Adrenal gland (tissue), 19 donors: ENCODE measurements at places on chromosomes 3 and 15. TPM values are rescaled to one million over a fixed set of nuclear protein-coding genes. Genes with fewer than 3 reads are reported as not detected.

VGLL3 gene
- 4.2 TPM for total RNA-seq

LRRK1 gene
- 3.4 TPM for total RNA-seq

GRCh38 chr3:104887069-104887468 is 479.6 kb upstream of the ALCAM start:
- H3K36me3 ChIP-seq: no peaks in the 10 kb centered on the region
- DNase-seq: no peak
- H3K4me1 ChIP-seq: no peaks in the 10 kb centered on the region

- no peak for DNase-seq
- H3K27ac ChIP-seq: no peak overlapping the region
- H3K4me3 ChIP-seq: no peak overlapping the region
- H3K4me1 ChIP-seq: no peaks in the 10 kb centered on the region
Measured at GRCh38 chr3:148307443-148307843, 390.3 kb upstream of the AGTR1 start.

- DNase-seq: no peak
- H3K4me3 ChIP-seq: no peak overlapping the region
- H3K27me3 ChIP-seq: no peaks in the 10 kb centered on the region
- H3K36me3 ChIP-seq: no peaks in the 10 kb centered on the region
Measured at GRCh38 chr3:32226875-32227500, 11.5 kb upstream of the CMTM8 start.

DNA sequence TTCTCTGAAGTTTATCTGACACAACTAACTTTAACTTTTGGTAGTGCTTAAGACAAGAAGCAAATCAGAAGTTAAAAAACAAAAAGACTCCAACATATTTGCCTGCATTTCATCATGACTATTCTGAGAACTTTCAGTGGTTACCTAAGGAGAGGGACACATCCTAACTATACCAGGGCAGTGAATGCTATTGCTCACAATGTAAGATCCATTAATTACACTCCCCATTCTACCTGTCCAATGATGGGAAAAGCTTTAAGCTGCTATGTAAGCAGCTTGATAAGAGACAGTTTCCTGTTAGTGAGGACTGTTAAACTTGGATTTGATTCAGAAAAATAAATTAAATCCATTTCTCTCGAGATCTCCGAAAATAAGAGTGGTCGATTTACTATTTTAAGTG is 37.5 kb downstream of the SERPINI1 start:
- no peak overlapping the region for H3K27ac ChIP-seq
- H3K4me3 ChIP-seq: no peak overlapping the region
- H3K36me3 ChIP-seq: no peaks in the 10 kb centered on the region

DNA sequence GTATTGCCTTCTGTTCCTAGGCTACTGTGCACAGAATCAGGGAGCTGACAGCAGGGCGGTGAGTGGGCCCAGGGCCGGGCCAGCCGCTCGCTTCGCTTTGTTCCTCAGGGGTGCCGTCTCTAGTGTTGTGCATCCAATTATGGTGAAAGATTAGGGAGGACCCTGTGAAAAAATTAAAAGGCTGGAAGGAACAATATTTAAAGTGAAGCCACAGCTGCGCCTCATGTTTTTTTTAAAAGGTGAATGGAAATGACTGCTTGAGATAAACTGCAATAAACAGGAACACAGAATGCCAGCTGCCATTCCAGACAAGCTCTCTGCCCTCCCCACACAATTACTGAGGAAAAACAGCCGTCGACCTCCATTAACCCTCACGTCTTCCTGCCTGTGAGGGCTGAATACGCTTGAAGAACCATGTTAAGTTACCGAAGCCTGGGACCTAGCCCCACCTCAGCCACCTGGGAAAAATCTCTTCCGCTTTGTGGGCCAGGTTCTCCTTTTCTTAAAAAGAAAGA is 132.0 kb upstream of the IL12A start:
- no peaks in the 10 kb centered on the region for H3K36me3 ChIP-seq
- H3K27ac ChIP-seq: no peak overlapping the region
- H3K4me3 ChIP-seq: no peak overlapping the region
- no peaks in the 10 kb centered on the region for H3K27me3 ChIP-seq

PAK6 gene
- total RNA-seq: 19.6 TPM

- H3K27ac ChIP-seq: no peak overlapping the region
- no peaks in the 10 kb centered on the region for H3K36me3 ChIP-seq
- no peaks in the 10 kb centered on the region for H3K27me3 ChIP-seq
- H3K4me1 ChIP-seq: no peaks in the 10 kb centered on the region
Measured at GRCh38 chr3:61771976-61772375, 210.6 kb downstream of the PTPRG start.

CLDN18 gene
- not detected for total RNA-seq

DNA sequence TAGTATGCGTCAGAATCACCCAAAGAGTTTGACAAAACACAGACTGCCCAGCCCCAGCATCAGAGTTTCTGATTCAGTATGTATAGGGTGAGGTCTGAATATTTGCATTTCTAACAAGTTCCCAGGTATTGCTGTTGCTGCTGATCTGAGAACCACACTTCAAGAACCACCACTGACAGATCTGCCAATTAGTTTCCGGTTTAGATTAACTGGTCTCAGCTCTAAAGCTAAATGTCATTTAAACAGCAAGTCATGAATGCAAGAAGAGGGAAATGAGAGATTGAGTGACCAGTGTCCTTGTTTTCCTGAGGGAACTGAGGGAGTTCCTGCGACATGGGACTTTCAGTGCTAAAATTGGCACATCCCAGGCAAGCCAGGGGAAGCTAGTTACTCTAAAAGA is 305.0 kb downstream of the ZNF385D start:
- H3K4me1 ChIP-seq: no peaks in the 10 kb centered on the region
- no peak overlapping the region for H3K27ac ChIP-seq
- H3K27me3 ChIP-seq: no peaks in the 10 kb centered on the region
- H3K36me3 ChIP-seq: no peaks in the 10 kb centered on the region

DNA sequence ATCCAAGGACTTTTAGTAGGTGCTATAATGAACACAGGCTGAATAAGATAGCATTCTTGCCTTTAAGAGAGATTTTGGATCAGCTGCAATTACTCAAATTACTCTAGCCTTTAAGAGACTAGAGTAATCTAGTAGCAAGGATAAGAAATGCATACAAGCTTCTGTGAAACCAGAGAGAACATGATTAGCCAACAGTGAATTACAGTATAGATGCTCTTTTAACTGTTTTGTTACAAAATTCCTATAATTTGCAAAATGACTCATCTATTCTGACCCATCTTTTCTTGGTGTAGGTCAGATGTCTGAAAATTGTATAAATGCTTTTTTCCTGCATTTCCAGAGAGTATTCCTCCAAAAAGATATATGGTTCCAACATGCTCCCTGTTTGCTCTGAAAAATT is 66.9 kb downstream of the CEP63 start:
- H3K27me3 ChIP-seq: no peaks in the 10 kb centered on the region
- no peak for DNase-seq
- H3K4me3 ChIP-seq: no peak overlapping the region
- no peaks in the 10 kb centered on the region for H3K36me3 ChIP-seq
- no peak overlapping the region for H3K27ac ChIP-seq
- H3K4me1 ChIP-seq: no peaks in the 10 kb centered on the region

DNA sequence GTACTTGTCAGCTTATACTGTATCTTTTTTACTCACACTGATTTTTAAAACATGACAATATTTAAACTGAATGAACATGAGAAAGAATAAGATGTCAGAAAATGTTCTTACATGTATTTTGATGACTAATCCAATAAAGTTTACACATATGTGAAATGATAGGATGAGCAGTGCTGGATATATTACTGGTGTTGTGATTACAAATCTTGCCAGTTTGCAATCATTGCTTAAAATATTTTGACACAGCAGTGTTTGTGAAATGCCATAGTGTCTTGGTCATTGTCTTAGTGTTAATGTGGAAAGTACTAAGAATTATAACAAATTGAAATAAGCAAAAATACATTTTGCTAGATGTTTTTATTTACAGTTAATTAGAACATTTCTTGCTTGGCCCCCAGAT is 118.7 kb upstream of the MLF1 start:
- no peak overlapping the region for H3K4me3 ChIP-seq
- H3K36me3 ChIP-seq: no peaks in the 10 kb centered on the region
- H3K27me3 ChIP-seq: no peaks in the 10 kb centered on the region
- no peaks in the 10 kb centered on the region for H3K4me1 ChIP-seq

DNA sequence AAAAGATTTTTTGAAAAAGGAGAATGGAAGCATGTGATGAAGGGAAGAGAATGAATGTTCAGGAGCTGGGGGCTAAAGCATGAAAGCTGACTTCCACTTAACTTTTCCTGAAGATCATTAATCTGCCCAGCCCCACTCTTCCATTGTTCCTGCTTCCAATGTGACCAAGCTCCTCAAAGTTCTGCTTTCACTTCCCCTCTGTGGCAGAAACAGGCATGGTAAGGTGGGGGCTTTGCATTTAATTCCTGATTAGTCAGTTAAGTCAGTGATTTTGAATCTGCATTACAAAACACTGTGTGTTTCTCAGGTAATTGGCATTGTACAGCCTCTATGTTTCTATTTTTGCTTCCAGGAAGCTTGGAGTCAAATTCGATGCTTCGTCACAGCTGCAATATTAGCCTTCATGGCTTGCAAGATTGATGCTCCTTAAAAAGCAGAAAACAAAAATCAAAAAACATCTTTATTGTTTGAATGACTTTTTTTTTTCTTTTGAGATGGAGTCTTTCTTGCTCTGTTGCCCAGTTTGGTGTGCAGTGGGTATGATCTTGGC is 7.3 kb upstream of the TM6SF1 start:
- H3K27ac ChIP-seq: no peak overlapping the region
- H3K36me3 ChIP-seq: no peaks in the 10 kb centered on the region
- no peaks in the 10 kb centered on the region for H3K27me3 ChIP-seq
- no peak for DNase-seq

CPLX3 gene
- 0.81 TPM for total RNA-seq

- H3K4me3 ChIP-seq: no peak overlapping the region
- H3K4me1 ChIP-seq: no peaks in the 10 kb centered on the region
- H3K27me3 ChIP-seq: no peaks in the 10 kb centered on the region
- no peak overlapping the region for H3K27ac ChIP-seq
- DNase-seq: no peak
Measured at GRCh38 chr3:106299300-106300098, 430.7 kb upstream of the CBLB start.

DNA sequence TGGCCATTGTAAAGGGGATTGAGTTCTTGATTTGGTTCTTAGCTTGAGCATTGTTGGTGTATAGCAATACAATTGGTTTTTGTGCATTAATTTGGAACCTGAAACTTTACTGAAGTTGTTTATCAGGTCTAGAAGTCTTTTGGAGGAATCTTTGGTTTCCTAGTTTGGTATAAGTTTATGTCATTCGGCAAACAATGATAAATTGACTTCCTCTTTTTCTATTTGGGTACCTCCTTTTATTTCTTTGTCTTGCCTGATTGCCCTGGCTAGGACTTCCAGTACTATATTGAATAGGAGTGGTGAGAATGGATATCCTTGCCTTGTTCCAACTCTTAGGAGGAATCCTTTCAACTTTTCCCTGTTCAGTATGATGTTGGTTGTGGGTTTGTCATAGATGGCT is 32.1 kb downstream of the SPESP1 start:
- H3K4me3 ChIP-seq: no peak overlapping the region
- DNase-seq: no peak
- H3K27me3 ChIP-seq: no peaks in the 10 kb centered on the region
- no peak overlapping the region for H3K27ac ChIP-seq
- no peaks in the 10 kb centered on the region for H3K4me1 ChIP-seq
- H3K36me3 ChIP-seq: no peaks in the 10 kb centered on the region

GRCh38 chr3:30471066-30471465 is 135.3 kb upstream of the TGFBR2 start:
- no peak overlapping the region for H3K27ac ChIP-seq
- H3K36me3 ChIP-seq: no peaks in the 10 kb centered on the region

CAMK2N2 gene
- total RNA-seq: 4.5 TPM

DNA sequence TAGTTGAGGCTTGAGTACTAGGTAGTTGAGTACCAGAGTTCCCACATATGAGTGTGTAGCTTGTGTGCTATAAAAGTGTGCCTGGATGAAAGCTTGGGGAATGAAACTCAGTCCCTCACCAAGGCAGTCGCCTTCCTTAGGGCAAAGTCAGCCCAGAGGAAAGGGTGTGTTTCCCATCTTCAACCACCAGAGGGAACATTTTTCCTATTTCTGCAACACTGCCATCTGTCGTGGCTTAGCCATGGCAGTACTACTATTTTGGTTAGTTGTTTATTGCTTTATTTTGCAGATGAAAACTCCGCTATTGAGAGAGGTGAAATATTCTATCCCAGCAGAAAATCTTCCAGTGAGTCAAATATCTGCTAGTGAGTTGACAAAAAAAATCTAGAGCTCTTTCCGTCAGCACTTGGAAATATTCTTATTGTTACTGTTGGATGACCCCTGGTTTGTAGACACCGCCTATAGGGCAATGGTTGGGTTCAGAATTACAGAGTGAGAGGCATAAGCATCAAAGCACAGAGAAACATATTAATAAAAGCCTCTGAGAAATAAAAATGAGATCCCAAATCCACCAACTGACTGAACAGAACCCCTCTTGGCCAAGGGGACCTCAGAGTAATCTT is 239.9 kb downstream of the CPNE4 start:
- peak; percentile 50 for DNase-seq
- no peak overlapping the region for H3K4me3 ChIP-seq
- H3K36me3 ChIP-seq: no peaks in the 10 kb centered on the region
- no peak overlapping the region for H3K27ac ChIP-seq

DNA sequence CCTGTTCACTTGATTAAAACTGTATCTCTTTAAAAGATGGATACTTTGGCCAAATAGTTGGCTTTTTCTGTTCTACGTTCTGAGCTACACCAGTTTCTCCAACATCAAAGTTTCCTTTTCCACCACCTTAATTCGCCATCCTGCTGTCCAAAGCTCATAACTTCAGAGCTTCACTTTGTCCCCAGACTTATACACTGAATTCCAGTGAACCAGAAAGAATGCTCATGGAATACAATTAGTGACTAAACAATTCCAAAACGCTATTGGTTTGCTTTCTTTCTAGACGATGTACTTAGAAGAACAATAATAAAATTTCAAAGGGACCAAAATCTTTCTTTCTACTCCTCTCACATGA is 23.2 kb downstream of the GPR15 start:
- H3K27me3 ChIP-seq: no peaks in the 10 kb centered on the region
- H3K36me3 ChIP-seq: no peaks in the 10 kb centered on the region
- H3K4me3 ChIP-seq: no peak overlapping the region
- no peak overlapping the region for H3K27ac ChIP-seq
- no peak for DNase-seq

PAQR5 gene
- total RNA-seq: 31.8 TPM

DNA sequence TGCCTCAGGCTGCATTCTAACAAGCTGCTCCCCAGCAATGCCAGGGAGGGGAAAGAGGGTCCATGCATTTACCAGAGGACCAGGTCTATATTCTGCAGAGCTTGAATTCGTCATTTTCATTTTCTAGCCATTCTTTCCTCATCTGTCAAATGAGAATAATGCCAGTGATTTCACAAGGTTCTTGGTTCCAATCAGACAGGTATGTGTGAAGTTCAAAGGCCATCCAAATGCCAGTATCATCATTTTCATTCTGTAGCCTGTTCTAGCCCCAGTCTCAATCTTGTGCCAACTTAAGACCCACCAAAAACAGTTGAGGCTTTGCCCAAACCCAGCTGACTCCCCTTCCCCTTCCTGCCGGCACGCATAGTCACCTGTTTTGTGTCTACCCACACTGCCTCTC is 112.7 kb downstream of the IQSEC1 start:
- no peak overlapping the region for H3K27ac ChIP-seq
- H3K4me1 ChIP-seq: peaks cover 94% of the 10 kb centered on the region
- DNase-seq: no peak
- no peak overlapping the region for H3K4me3 ChIP-seq
- no peaks in the 10 kb centered on the region for H3K36me3 ChIP-seq
- no peaks in the 10 kb centered on the region for H3K27me3 ChIP-seq

ALG1L2 gene
- not detected for total RNA-seq
